ENCODE measurements at places on chromosomes 1 and 21.
A peak's percentile ranks its signal among the peaks of the same experiment; 100 is the strongest.

DNA sequence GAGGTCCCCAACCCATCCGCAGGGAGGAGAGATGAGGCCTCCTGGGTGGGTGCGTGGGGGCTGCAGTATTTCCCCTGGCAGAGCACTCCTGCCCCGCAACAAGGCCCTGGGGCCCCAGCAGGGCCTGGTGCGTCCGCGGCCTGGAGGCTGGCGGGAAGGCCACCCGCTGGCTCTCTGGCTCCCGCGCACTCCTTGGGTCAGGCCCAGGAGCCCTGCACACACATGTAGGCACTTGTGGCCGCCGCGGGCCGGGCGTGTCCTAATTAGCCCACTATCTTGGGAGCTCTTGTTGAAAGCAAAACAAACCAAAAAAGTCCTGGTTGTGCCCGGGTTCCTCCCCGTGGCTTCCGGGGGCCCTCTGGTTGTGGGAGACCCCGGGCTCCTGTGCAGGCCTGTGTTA is 49.7 kb upstream of the CCDC27 start:
- DNase-seq: no peak

DNA sequence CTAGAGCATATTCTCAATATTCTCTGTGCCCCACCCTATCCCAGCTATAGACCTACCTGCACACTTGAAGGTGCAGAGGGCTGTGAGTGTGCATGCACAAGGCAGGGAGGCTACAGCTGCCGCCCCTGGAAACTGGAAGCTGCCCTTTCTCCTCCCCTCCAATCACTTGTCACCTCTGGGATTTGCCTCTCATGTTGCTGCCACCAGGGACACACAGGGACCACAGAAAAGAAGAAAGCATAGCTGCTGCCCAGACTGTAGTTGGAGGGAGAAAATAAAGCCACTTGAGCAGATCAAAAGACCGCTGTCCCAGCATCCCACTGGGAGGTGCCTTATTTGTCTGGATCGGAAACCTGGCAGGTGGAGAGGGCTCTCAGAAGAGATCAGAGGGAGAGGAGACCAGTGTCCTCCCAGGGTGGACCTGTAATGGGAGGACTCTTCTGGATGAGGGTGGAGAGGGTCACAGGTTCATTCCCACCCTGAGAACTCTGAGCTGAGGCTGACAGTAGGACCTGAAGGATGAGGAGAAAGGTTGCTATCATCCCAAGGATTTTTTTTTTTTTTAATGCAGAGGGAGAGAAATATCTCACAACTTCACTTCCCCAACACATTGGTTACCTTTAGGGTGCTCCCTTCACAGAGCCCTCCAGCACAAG is 7.6 kb upstream of the INPP5B start:
- DNase-seq: no peak

DNA sequence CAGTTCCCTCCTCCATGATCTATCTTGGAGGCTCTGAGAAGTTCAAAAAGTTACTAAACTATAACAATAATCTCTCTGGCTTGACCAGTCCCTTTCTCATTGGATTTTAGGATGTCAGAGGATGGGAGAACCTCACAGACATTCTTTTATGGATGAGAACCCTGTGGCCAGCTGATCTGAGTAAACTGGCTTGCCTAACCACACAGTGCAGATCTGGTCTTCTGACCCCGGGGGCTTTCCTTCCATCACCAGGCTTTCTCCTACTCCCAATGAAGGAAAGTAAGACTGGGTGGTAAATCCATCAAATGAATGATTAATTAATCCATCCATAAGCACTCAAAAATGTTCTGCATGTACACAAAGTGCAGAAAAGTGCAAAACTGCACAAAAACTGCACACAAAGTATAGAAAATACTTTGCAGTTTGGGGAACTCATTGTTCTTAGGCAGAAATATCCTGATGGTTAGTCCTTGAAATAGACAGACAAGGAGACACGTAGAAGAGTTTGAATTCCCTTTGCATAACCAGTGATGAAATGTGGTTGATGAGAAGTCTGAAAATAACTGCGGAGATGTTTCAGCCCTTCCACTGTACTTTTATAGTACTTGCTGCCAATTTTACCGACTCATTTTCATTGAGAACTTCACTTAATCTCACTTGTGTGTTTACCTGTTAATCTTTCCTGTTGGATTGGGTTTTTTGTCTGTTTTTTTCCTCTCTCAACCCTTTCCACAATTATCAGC is 2.5 kb upstream of the F3 start:
- DNase-seq: no peak

DNA sequence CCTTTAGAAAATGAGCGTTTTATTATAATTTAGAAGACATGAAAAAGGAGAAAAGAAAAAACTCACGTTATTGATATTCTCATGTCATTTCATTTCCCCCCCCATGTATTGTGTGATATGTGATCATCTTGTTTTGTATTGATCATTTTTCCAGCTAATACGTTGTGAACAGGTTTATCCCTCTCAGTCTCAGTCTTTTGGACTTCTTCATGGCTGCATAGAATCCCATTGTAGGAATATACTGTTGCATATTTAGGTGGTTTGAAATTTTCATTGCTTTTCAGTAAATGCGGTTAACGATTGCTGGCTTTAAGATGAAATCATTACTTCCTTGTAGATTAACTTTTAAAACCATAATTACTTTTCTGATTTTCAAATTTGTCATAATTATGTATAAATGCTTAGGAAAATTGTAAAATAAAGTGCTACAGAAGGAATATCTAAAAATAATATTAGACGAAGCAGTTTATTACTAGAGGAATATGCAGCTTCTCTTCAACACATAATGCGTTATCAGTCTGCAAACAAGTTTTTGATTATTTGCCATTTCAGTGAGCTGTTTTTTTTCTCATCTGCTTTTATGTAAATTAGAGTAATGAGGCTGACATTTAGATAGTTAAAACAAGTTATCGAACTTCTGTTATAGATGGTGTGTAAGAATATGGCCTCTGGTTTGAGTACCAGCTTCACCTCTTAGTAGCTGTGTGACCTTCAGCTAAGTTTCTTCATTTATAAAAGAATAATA is 1.8 kb downstream of the SON start:
- no peak for DNase-seq

DNA sequence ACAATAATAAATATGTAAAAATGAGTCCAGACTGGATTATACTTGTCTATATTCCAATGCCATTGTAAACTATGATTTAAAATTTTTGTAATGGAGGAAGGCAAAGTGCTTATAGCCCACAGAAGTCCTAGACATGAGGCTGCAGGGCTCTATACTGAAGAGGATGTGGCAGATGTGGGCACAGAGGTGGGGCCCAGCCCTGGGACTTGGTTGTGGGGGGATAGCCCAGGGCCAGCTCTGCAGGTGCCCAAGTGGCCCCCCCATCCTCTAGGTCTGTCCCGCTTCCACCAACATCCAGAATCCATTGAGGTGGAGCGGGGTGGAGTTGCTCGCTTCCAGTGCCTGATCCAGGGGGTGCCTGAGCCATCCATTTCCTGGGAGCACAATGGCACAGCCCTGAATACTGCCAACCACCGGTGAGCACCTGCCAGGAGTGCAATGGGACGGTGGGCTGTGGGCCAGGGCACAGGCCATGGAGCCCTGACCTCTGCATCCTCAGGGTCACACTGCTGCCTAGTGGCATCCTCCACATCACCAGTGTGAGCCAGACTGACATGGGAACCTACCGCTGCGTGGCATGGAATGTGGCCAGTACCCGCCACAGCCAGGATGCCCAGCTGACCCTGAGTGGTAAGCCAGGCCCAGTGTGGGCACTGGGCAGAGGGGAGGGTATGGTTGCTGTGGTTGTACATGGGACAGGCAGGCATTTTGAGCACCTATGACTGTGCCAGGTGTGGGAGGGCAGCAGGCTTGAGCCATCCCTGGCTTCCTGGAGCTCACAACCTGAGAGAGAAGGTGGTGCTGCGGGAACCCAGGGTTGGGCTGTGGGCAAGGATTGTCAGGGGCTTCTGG is 21.0 kb downstream of the SLC27A3 start:
- DNase-seq: no peak

DNA sequence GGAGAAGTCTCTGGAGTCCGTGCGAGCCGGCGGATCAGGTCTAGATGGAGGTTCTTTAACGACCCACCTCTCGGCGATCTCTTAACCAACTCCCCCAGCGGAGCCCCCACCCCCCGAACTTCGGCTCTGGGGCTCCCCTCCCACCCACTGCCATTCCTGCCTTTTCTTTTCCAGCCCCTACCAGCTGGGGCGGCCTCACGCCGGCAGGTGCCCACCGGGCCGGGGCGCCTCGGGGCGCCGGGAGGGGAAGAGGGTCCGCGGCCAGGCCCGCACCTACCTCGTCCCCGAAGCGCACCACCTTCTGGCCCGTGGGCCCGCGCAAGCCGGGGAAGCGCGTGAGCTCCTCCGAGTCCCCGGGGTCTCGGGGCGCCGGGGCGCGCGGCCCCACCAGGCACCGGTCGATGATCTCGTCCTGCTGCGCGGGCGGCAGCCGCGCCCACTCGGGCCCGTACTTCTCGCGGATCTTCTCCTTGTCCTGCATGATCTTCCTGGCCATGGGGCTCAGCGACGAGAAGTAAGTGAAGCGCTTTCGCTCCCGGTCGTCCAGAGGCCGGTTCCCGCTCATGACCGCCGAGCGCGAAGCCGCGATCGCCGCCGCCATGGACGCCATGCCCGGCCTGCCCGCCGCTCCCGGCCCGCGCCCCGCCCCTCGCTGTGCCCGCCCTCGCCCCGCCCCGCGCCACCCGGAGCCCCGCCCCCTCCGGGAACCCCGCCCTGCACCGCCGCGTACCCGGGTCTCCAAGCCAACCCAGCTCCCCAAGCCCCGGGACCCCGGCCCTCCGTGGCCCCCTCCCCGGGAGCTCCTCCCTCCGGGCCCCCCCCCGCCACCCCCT is at the start of gene C1orf198:
Gene C1orf198 (minus strand): TSS at position 619 of the 833 bp plus-strand sequence. CDS start 9 bp downstream, at position 610.
- peak; percentile 79 for DNase-seq

- DNase-seq: no peak
Observed at GRCh38 chr1:225242611-225243010, 185.2 kb downstream of the LBR start.
